Epithelial cell of umbilical artery (primary cell): ENCODE measurements at places on chromosomes 16 and 17. TPM values are rescaled to one million over a fixed set of nuclear protein-coding genes. Genes with fewer than 3 reads are reported as not detected.

The SLC5A10 gene
- not detected in 2 replicates for total RNA-seq

The PDIA2 gene
- not detected in 2 replicates for total RNA-seq

The RGS11 gene
- 0.97 and 1.5 TPM in 2 replicates for total RNA-seq

The PRR35 gene
- total RNA-seq, result under 0.01 TPM in 1 of 2 replicates, not detected in the other

The TPSG1 gene
- total RNA-seq, result not detected in 2 replicates

The MPV17L gene
- total RNA-seq, result 0.32 and 2.6 TPM in 2 replicates

The CCL1 gene
- 1.5 TPM in 1 of 2 replicates, not detected in the other for total RNA-seq

The TSNAXIP1 gene
- total RNA-seq, result 0.32 TPM in 1 of 2 replicates, not detected in the other
